ENCODE measurements at places on chromosomes 6 and 20.

GRCh38 chr6:31568537-31568961 is 3.5 kb upstream of the LTA start:
- DNase-seq = no peak

DNA sequence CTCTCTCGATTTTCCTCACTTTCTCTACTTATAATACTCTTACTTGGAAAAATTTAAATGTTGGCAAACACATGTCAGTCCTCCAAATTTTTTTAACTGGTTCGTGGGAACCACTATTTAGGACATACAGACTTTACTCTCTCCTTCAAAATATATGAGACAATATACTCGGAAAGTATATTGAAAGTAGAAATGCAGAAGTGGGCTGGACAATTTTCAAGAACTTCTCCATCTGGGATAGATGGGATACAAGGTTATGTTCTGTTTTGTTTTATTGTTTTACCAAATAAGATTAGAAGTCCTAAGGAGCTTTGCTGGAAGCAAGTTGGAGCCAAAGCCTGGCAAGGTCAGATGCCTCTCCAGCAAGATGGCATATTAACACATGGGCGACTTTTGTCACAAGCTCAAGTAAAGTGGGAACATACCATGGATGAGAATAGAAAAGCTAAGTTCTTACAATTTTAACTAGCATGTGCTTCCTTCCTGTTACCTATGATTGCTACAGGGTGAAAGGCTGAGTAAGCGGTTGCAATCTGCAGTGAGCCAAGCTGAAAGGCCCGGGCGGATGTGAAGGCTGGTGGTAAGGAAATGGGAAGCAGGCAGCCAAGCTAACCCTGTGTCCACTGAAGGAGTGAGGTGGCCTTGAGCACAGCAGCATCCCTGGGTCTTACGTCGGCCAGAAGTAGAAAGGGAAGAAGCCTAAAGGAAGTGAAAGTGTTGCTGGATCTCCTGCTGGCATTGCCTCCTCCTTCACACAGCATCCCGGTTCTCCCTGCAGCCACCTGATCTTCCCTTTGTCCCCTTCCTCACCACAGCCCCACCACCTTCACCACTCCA is 7.1 kb downstream of the MAP3K5 start:
- DNase-seq = no peak

DNA sequence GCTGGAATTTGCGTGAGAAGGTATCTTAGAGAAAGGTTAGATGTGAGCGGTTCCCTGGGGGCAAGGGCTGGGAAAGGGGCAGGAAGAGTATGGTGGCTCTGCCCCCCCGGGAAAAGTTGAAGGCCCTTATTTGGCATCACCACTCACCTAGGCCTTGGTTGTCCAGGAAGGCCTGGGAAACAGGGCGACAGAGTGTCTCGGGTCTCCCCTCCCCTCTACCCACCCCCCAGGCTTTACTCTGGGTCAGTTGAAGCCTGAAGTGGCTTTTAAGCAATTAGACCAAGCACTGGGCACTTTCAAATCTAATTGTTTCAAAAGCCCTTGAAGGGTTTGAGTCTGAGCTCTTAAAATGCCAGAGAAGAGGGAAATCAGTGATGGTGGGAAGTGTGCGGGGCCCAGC is 30.2 kb upstream of the FOXP4 start:
- DNase-seq = no peak

- no peak for DNase-seq
Observed at GRCh38 chr6:111591901-111592461, 13.7 kb downstream of the TRAF3IP2 start.

DNA sequence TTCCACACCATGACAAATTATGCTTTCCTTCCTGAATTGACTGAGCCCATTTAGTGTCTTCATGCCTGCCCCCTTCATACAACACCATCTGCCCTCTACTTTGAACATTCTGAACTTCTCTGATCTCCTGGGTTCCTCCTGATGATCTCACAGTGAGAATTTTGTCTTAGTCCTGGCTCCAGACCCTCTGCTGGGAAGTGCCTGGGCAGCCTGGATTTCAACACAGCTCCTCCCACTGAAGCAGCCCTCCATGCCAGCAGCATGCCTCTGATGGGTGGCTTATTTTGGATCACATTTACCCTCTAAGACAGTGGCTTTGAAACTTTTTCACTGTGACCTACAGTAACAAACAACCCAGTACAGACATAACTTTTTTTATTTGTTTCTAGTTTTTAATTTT is 41.5 kb downstream of the DSE start:
- no peak for DNase-seq

DNA sequence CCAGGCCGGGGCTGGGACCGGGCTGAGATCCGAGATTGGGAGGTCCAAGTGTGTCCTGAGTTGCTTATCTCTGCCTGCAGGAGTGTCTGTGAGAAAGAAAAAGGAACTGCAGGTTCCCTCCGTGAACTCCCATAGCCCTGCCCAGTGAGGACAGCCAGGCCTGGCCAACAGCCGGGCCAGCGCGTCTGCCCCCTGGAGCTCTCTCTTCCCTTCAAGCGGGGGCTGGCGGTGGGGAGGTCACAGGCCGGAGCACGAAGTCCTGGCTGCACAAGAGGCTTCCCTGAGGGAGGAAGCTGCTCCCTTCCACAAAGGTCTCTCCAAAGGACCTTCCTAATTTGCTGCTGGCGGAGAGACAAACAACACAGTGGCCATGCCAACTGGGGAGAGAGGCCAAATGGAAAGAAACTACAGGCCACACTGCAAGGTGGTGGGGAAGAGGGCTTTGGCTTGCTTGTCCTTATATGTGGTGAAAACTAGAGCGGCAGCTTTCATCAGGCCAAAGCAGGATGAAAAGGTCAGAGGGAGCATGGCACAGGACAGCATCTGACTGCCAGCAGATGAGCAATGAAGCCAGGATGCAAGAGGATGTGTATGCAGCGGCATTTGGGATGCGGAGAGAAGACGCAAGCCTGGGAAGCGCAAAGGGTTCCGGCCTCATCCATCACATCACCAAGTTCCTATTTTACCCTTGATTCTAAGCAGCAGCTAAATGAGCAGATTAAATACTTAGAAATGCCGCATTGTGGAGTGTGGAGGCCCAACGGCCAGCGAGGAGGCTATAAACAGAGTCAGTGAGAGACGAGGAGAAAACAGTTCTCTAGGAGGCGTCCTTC is 260.0 kb downstream of the ERMARD start:
- no peak for DNase-seq

GRCh38 chr6:6074190-6074589 is 67.5 kb upstream of the NRN1 start:
- DNase-seq = no peak

GRCh38 chr20:61938839-61939690 is 126.6 kb downstream of the TAF4 start:
- no peak for DNase-seq

GRCh38 chr6:70103798-70104197 is 199.1 kb downstream of the COL9A1 start:
- no peak for DNase-seq

DNA sequence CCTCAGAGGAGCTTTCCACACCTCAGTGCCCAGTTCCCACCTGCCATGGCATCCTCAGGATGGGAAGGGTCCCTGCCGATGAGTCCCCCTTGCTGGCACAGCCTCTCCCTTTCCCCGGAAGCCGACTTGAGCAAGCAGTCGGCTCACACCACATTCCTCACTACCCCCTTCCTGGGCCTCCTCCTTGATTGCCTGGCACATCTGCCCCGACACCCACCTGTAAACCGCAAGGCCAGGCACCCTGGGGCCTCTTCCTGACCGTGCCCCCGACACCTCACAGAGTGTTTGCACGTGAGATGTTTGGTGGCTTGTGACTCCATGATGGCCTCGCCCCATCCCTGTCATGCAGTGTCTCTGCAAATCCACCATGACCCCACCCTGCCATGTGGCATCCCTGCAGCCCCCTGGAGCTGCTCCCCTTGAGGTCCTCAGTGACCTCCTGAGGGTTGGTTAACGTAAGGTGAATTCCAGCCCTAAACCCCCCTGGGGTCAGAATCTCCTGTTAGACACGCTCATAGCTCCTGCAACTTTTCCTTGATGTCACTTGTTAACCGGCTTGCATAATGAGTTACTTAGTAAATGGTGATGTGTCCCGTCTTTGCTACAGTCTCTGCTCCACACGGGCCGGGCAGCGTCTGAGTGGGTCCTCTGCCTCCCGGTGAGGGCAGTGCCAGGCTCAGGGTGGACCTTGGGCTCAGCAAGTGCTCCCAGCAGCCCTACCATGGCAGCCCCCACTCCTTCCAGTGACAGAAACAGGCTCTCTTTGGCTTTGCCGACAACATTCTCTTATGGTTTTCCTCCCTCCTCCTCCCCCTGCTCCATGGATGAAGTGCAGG is 115.9 kb upstream of the FRMD1 start:
- no peak for DNase-seq

DNA sequence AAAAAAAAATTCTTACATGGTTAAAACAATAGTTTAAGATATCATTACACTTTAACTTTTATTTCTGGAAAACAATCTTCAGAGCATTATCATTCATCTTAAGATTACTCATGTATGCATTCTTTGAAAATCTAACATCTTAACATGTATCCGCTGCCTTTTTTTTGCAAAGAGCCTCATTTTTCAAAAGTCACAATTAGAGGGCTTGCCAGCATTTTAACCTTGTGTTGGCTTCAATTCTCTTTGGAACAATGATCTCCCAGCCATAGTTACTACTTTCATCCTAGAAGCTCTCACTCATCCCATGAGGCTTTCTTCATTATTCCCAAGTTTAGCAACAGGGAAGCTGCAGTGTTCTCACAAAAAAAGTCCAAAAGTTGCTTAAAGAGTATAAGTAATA is 330.8 kb downstream of the BCKDHB start:
- no peak for DNase-seq

GRCh38 chr6:128498234-128498633 is 22.2 kb downstream of the PTPRK start:
- DNase-seq = no peak

DNA sequence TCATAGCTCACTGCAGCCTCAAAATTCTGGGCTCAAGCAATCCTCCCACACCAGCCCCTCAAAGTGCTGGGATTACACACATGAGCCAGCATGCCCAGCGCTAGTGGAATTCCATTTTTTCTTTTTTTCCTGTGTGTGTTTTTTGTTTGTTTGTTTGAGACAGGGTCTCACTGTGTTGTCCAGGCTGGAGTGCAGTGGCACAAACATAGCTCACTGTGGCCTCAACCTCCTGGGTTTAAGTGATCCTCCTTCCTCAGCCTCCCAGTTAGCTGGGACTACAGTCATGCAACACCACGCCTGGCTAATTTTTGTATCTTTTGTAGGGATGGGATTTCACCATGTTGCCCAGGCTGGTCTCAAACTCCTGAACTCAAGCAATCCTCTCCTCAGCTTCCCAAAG is 14.1 kb upstream of the PARD6B start:
- no peak for DNase-seq

DNA sequence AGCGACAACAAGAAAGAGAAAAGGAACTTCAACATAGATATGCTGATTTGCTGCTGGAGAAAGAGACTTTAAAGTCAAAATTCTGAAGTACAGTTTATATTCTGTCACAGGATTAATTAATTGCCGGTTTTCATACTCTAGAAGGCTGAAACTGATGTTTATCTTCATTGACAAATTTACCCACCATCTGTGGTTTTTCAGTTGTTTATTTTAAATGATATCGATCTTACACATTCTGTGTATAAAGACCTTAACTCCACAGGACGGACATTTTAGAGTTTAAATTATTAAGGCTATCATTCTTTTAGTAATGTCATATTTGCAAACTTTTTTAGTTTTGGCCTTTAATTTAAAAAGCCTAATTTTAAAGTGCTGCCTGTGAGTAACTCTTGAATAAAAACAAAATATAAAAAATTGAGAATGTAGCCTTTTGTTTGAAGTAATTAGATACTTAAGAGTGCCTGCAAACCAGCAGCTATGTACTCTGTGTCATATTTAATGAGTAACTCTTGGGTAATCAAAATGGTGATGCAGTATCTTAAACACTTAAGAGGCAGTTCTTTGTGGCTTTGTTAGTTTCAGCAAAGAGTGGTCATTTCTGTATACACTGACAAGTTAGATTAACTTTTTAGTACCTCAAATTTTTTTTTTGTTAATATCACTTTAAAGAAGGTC is 59.3 kb downstream of the CDC5L start:
- no peak for DNase-seq

DNA sequence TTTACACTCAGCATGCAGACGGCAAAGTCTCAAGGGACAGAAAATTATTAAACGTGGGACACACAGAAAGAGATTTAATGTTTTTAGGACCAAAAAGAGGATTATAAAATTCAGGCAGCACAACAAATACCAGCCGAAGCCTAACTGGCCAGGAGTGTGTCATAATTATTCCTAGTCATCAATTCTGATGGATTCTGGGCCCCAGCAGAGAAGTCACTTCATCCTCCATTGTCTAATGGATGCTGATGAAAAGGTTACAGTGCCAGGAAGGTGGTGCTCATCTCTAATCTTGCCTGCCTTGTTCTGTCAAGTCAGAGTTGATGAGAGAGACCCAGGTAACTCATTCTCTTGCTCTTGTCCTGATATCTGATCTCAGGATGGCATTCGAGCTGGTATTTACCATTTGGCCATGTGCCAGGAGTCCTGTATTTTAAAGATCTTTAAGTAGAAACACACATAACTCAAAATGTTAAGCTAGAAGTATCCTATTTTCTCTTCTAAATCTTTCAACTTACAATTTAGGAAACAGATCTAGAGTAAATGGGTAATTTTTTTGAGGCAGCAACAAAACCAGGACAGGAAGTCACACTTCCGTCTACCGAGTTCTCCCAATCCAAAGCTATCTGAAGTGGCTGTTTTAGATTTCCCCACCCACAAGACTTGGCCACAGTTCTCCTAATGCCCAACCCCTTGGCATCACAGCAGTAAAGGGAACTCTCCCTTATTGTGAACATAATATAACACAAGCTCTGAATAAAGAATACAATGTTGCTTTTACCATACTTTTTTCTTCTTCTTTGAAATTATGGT is 50.0 kb downstream of the ADAT2 start:
- no peak for DNase-seq

GRCh38 chr20:51811042-51811355 is 8.7 kb upstream of the SALL4 start:
- no peak for DNase-seq

- no peak for DNase-seq
Observed at GRCh38 chr20:1124421-1124820, 6.0 kb downstream of the PSMF1 start.

DNA sequence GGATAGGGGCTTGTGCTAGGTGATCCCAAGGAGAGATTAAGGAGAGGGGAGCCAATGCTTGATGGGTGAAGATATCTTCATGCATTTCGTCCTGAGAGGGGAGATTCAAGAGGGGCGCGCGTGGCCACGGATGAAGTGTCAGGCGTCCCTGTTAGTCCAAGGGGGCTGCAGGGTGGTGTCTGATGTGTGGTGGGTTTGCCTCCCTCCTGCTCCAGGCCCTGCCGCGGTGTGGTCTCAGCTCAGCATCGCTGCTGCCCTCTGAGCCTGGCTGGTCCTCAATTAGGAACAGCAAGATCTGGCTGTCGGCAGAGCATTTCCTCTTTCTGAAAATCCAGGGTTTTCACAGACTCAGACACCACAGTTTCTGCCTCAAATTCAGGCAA is 318.0 kb downstream of the THBS2 start:
- DNase-seq = no peak
